Central memory CD8-positive, alpha-beta T cell (primary cell): ENCODE measurements at places on chromosomes 6 and 20.

- DNase-seq: no peak
Observed at GRCh38 chr6:107267006-107267405, 151.7 kb upstream of the BEND3 start.

GRCh38 chr20:19582782-19583181, 175.3 kb upstream of the RIN2 start:
- no peak for DNase-seq

- no peak for DNase-seq
Observed at GRCh38 chr20:11296951-11297350, 620.7 kb upstream of the BTBD3 start.

- DNase-seq: no peak
Observed at GRCh38 chr6:128144320-128144719, 243.5 kb upstream of the THEMIS start.

- no peak for DNase-seq
Observed at GRCh38 chr6:158654960-158655489, 5.2 kb downstream of the SYTL3 start.

- DNase-seq: no peak
Observed at GRCh38 chr6:3085074-3085473, 16.8 kb downstream of the RIPK1 start.

GRCh38 chr6:21461844-21462518, 131.6 kb upstream of the SOX4 start:
- DNase-seq: no peak

DNA sequence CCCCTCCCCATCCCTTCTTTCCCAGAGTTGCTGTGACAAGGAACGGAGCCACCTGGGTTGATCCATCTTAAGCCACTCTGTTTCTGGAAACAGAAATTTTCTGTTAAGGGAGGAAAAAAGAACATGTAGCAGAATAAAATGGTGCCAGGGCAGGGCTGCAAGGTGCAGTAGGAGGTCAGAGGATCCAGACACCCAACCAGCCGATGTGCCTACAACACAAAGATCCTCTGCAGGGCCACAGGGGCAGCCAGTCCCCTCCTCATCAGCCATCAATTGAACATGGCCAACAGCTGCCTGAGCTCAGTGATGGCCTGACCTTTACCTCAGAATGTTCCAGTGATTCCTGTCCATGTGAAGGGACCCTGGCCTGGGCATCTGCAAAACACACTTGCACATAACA, 11.9 kb downstream of the MDFI start:
- DNase-seq: no peak
